ENCODE measurements at places on chromosomes 4 and X. TPM values are rescaled to one million over a fixed set of nuclear protein-coding genes. Genes with fewer than 3 reads are reported as not detected.

Gene EIF1AX
- total RNA-seq, result 103 TPM

Gene SPIN2A
- 1.3 TPM for total RNA-seq

Gene ANK2
- 1.8 TPM for total RNA-seq

Gene TRIM75
- total RNA-seq, result not detected

Gene PAGE4
- not detected for total RNA-seq

Gene RRH
- total RNA-seq, result 0.23 TPM

GRCh38 chrX:40007756-40008705 lies 89.7 kb downstream of the BCOR start:
- DNase-seq, result no peak

DNA sequence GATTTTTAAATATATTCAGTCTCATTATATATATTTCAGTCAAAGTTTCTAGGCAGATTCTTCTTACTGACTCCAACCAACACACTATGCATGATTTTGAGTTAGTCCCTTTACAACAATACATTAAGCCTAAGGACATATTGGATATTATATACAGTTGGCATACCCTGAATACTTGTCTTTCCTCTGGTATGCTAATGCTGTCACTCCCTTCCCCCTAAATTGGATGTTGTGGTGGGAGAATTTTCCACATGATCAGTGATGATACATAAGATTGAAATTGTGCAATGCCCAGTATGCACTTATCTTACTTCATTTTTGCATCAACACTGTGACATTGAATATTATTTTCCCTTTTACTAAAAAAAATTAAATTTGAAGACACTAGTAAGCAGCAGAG lies 935.2 kb downstream of the PCDH7 start:
- DNase-seq, result no peak

DNA sequence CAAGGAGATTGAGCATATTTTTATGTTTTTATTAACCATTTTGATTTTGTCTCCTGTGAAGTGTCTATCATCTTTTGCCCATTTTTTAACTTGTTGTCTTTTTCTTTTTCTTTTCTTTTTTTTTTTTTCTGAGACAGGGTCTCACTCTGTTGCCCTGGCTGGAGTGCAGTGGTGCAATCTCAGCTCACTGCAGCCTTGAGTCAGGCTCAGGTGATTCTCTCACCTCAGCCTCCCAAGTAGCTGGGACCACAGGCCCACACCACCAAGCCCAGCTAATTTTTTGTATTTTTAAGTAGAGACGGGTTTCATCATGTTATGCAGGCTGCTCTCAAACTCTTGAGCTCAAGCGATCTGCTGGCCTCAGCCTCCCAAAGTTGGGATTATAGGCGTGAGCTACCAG lies 4.6 kb upstream of the ADD1 start:
- DNase-seq, result no peak

- DNase-seq, result peak; percentile 43
These were observed 122.2 kb downstream of the CAMK2D start for GRCh38 chr4:113639326-113639725.

- no peak for DNase-seq
These were observed 29.5 kb downstream of the PPP2R3B start for GRCh38 chrX:357035-357692.

- DNase-seq, result no peak
These were observed 39.1 kb downstream of the ADGRL3 start for GRCh38 chr4:61239250-61239649.

DNA sequence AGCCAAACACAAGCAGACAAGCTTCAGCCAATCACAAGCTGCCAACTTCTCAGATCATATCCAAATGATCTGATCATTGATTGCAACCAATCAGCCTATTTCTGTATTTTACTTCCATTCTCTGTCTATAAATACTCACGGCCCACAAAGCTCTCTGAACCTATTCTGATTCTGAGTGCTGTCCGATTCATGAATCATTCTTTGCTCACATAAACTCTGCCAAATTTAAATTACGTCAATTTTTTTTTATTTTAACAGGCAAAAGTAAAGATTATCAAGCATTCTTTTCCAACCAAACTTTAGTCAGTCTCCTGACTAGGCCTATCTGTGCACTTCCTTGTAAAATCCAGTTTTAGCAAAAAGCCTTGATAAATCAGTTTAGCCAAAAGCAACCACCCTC lies 1.8 kb upstream of the TCEANC start:
- no peak for DNase-seq

All from OCI-LY7 (cell line).